CD4-positive, alpha-beta T cell treated with Interleukin-6 for 4 hours (primary cell): ENCODE measurements at places on chromosomes 2 and 18.
A peak's percentile ranks its signal among the peaks of the same experiment; 100 is the strongest.

GRCh38 chr2:236531996-236532395 is 37.6 kb upstream of the ACKR3 start:
- DNase-seq = no peak

DNA sequence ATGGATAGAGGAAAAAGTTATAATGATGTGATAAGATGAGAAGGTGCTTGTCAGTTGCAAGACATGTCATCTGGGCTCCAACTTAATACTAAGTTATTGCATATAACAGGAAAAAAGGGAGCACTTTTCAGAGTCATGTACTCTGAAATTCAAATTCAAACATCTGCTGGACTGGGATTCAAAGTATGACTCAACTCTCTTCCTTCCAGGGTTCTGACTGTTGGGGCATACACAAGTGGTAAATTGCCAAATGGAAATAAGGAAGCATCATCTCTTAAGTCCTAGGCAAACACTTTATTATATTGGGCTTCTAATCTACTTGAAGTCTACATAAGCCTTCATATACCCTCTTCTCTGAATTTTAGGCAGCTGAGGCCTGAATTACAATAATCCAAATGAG is 44.9 kb downstream of the ZBTB14 start:
- DNase-seq = no peak

DNA sequence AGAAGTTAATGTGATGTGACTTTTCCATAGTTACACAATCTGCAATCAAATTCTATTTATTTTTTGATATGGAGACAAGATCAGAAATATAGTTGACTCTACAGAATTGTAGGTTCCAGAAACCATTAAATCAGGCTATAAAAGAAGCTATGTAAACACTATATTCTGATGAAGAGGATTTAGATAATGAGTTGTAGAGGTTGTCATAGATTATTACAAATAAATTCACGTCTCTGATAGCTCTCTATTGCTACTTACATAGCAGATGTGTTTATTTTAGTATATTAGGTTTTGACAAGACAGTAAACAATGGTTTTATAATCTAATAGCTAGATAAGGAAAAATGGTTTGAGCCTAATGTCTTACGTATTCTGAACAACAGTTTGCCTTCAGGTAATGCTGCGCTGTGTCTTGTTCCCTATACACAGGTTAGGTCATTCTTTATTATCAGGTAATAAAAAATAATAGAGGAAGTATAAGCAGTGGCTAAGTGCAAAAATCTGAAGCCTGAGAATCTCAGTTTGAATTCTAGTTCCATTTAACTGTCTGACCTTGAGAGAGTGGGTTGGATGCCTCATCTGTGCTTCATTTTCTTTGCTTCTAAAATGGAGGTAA is 93.4 kb downstream of the PPP1R1C start:
- DNase-seq = no peak

DNA sequence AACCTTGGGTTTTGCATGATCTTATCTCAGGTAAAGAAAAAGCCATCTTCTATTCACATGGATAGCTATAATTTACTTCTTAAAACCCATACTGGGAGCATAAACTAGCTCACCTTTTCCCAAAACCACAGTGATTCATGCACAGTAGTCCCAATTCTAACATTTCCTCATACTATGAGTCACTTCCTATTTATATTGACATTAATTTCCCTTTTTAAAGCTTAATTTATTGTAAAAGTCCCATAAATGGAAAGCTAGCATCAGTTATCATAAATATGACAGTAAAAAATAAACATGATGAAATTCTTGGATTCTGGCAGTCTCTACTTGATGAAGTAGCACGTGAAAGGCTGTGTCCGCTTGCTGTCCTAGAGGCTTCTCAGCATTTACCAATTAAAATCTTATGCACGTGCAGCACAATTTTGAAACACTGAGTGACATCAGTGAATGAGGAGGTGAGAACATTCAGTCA is 180.1 kb downstream of the CDH2 start:
- DNase-seq = no peak

GRCh38 chr2:19351499-19351898 is 6.9 kb downstream of the OSR1 start:
- DNase-seq = no peak

GRCh38 chr18:8602040-8602439 is 7.2 kb upstream of the RAB12 start:
- DNase-seq = no peak

DNA sequence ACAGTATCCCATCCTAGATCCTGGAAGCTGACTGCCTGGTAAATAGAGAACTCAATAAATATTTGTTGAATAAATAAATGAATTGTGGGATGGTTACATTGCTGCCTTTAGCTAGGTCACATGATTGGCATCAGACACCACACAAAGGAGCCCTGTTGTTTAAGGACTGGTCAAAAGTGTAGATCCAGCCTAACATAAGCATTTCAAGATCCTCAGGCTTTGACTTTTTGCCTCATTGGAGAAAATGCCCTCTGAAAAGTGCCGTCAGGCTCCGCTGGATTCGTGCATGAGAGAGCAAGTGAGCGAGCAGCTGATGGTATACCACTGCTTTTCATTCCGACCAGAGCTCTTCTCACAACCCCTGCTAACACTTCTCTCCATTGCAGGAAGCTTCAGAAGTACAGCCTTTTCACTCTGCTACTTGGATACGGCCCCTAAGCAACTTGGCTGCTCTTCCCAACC is 1.3 kb upstream of the ZNF24 start:
- DNase-seq = no peak

DNA sequence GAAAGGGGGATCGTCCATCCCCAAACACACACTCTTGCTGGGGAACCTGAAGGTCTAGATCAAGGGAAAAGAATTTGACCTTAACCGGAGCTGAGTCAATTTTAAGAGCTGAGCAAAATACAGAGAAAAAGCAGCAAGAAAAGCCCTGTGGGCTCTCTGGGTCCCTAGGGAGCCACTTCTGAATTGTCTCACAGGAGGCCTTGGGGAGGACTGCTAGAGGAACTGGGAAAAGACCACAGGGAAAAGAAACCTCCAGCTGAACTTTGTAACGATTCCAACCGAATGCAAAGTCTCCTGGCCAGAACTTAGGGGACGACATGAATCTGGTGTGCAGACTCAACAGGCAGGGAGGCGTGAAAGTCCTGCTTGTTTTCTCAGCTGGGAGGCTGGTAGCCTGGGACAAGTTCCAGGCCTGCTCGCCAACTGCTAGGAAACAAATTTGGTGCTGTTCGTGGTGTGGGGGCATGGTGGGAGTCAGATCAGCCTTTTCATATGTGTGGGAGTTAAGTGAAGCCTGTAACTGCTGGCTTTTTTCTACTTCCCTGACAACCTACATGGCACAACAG is 644.6 kb upstream of the CNTNAP5 start:
- DNase-seq = no peak

GRCh38 chr2:63023444-63023843 is 27.2 kb upstream of the OTX1 start:
- DNase-seq = no peak

DNA sequence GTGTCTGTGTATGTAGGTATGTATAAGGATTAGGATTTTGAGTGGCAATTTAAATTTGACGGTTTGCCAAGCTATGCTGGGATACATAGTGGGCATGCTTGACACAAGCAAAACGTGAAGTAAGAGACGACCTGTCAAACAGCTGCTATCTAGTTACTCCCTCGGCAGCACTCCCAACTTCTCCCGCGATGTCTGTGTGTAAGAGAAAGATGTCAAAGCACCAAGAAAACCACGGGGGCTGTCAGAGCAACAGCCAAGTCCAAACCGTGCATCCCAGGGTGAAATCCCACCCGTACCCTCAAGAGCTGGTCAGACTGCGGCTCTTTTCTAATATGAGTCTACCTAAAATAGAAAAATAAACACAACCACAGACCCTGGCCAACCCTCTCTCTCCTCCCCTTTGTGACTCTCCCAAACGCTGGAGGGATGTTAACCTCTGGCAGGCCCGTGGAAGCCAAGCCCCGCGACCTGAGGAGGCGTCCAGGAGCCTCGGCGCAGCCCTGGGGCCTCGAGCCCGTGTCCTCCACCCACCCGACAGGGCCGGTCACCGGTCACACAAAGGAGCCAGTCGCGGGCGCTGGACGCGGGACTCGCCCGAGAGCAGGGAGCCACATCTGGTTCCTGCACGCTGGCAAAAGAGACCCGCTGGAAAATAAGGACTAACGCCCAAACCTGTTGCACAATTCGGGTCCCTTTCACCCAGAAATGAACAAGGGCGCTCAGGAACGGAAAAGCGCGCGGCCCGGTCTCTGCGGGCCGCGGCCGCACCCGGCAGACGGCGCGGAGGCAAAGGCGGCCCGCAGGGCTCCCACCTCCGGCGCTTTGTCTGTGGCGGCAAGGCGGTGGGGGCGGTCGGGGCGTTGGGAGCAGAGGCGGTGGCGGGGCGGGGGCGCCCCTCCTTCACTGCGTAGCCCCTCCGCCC is 925 bp downstream of the SESTD1 start:
- peak; percentile 46 for DNase-seq

GRCh38 chr18:11946756-11947155 is 34.6 kb upstream of the IMPA2 start:
- no peak for DNase-seq

GRCh38 chr18:67728364-67728763 is 211.8 kb upstream of the DSEL start:
- DNase-seq = no peak

DNA sequence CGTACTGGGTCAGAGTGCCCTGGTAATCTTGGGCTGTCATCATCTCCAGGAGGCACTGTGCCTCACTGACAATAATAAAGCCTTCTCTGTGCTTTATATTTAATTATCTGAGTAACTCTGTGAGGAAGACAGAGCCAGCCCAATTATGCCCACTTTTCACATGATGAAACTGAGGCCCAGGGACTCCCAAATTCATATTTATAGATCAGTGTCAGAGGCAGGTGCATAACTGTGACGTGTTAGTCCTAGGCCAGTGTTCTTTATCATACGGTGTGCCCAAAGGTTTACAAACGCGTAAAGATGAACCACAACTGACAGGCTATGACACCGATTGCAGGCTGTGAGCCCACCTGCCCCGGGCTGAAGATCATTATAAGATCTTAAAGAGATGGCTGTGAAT is 65.4 kb downstream of the XDH start:
- no peak for DNase-seq

GRCh38 chr2:191749181-191749540 is 71.2 kb downstream of the NABP1 start:
- no peak for DNase-seq

GRCh38 chr2:38074058-38074763 is 1.7 kb downstream of the CYP1B1 start:
- no peak for DNase-seq

DNA sequence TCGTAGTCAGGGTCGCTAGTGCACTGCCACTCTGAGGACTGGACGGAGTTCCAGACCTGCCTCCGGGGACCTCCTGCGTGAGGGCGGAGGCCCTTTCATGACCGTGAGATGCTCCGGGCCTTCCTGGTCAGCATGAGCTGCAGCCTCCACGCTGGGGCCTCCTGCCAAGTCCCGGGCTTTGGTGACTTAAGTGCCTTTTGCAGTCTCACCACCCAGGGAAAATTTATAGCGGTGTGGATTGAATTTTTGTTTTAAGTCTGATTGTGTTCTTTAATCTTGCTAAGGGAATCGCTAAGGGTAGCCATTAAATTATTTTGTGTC is 33.6 kb downstream of the CHRNA1 start:
- DNase-seq = no peak

DNA sequence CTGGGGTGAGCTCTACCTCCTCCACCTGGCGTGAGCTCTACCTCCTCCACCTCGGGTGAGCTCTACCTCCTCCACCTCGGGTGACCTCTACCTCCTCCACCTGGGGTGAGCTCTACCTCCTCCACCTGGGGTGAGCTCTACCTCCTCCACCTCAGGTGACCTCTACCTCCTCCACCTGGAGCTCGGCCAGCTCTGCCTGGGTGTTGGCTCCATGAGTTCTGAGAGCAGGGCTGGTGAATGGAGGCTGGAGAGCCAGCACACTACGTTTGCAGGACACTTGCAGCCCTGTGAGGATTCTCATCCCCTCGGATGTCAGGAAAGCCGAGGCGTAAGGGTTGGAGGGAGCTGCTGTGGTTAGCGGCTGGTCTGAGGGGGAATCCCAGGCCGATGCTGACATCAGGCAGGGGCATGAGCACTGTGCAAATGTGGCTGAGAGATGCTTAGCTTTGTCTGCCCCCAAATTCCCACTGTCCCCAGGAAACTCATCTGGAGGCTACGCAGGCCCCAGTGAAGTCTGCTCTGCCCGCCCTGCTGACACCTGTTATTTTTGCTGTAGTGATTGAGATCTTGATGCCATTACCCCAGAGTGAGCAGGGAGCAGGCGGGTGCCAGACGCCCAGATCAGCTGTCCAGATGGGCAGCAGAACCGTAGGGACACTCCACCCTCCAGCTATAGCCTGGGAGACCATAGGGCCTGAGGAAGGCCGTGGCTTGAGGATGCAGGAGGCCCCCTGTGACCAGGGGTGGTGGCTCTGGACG is 3.3 kb downstream of the CROCC2 start:
- no peak for DNase-seq

DNA sequence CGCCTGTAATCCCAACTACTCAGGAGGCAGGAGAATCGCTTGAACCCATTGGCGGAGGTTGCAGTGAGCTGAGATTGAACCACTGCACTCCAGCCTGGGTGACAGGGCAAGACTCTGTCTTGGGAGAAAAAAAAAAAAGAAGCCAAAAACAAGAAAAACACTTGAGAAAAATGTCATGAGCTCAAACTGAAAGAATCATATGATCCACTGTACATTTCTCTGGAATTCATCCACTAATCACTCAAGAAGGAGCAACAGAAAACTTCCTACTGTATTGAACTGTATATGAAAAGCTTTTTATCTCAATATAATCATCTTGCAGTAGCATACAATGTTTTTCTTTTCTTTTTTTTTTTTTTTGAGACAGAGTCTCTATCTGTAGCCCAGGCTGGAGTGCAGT is 40.4 kb downstream of the EPG5 start:
- DNase-seq = no peak

DNA sequence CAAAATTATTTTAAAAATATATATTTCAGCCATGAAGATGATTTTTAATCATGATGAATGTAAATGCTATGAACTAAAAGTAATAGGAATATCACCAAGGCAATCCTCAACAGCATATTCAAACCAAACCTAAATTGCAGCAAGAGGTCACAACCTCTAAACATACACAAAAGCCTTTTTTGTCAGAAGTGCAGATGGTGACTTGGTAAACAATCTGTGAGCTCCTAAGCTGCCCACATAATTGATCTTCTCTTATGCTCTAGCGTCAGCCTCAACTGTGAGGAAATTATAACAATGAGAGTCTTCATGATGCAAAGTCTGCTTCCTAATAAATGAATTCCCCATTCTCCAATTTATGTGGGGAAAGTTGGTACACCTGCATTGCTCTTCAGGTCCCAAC is 113.2 kb downstream of the TSN start:
- no peak for DNase-seq
